ENCODE measurements at places on chromosomes 1 and 21. TPM values are rescaled to one million over a fixed set of nuclear protein-coding genes. Genes with fewer than 3 reads are reported as not detected.

GUCA2A gene
- not detected for total RNA-seq

CHAF1B gene
- 12.1 TPM for total RNA-seq

S1PR1 gene
- 0.22 TPM for total RNA-seq

TSACC gene
- 2.8 TPM for total RNA-seq

UBL4B gene
- total RNA-seq: not detected

ZNF648 gene
- not detected for total RNA-seq

NKAIN1 gene
- 1.1 TPM for total RNA-seq

ACTL8 gene
- 1.8 TPM for total RNA-seq
